ENCODE measurements at places on chromosomes 1 and 21. TPM values are rescaled to one million over a fixed set of nuclear protein-coding genes. Genes with fewer than 3 reads are reported as not detected.

Gene DEPDC1
- 1.5 TPM for total RNA-seq

Gene TMEM79
- 7.8 TPM for total RNA-seq

Gene LCE6A
- not detected for total RNA-seq

Gene SLC9C2
- total RNA-seq = not detected

Gene DMBX1
- total RNA-seq = not detected

Gene KLHDC9
- 5.8 TPM for total RNA-seq

Gene DNASE2B
- not detected for total RNA-seq

Gene TNFRSF25
- total RNA-seq = 12.4 TPM

Gene TRIM67
- total RNA-seq = not detected

Gene AIRE
- total RNA-seq = not detected

Gene LRRC71
- not detected for total RNA-seq

Gene PODN
- 55.1 TPM for total RNA-seq

Gene PLEKHN1
- total RNA-seq = 2.8 TPM

Gene PLXNA2
- total RNA-seq = 11.3 TPM

Gene ELAVL4
- not detected for total RNA-seq

Gene KISS1
- total RNA-seq = not detected

Gene ZNF683
- total RNA-seq = 0.59 TPM

Gene DENND2C
- 3.3 TPM for total RNA-seq

Gene SPATA1
- total RNA-seq = 0.33 TPM

Gene SPRR3
- not detected for total RNA-seq

Gene ADGRL4
- total RNA-seq = 43.4 TPM

Gene CYP4A22
- total RNA-seq = 2.2 TPM

Gene TBX19
- total RNA-seq = 4.9 TPM

Gene EXOSC10
- total RNA-seq = 57.9 TPM

Gene KCND3
- total RNA-seq = 5.9 TPM

Gene SLC1A7
- 0.16 TPM for total RNA-seq

Measured in breast epithelium (tissue), 4 donors.